Panc1 (cell line): ENCODE measurements at places on chromosomes 12 and 14.

DNA sequence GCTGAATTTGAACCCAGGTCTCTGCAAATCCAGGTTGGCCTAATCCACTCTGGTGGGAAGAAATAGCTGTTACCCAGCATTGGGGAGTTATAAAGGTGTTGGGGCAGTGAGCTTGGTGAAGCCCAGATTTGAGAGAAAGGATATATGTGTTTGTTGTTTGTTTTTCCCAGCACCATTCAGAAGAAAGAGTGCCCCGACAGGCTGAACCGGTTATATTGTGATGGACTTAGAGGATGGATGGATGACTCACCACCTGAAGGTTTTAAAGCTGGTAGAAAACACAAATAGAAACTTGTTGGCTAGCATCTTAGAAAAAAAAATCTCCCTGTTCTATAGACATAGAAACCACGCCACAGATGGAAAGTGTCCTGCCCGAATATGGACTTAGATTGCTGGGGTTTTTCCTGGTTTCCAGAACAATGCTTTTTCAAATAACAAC, 404.6 kb downstream of the MED13L start:
- DNase-seq, result no peak

DNA sequence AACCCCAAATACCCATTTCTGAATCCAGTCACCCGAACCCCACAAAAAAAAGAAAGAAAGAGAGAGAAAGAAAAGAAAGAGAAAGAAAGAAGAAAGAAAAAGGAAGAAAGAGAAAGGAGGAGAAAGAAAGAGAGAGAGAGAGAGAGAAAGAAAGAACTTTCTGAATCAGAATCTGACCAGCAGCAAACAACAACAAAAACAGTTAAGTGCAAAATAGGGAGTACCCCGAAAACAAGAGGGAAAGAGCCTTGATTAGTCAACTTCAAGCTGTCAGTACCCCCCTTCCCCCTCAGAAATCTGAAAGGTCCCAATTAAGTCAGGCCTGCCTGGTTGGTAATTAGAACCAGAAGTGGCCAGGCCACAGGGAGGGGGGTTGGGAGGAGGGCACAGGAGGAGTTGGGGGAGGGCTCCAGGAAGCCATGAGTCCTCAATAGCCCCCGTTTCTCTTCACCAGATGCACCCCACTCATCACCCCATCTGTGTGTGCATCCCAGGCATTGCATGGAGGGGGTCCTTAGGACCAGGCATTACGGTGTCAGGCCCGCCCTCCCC, 9.8 kb downstream of the RARG start:
- no peak for DNase-seq

DNA sequence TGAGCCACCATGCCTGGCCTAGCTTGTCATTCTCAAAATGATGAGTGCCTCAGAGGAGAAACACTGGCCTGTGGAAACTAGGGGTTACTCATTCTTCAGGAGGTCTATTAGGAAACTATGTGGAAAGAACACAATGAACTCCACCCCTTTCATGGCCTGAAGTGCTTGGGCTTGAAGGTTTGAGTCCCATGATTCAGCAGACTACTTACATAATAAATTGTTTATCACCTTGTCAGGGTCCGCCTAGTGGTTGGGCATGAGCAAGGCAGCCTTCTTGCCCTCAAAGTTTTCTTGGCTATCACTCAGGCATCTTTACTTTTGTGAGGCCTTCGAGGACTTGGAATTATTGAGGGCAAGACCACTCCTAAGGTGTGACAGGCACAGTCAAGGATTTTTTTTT, 251.2 kb downstream of the ACSS3 start:
- no peak for DNase-seq

- DNase-seq, result no peak
Measured at GRCh38 chr14:104924421-104925213, at the start of gene PLD4. Gene PLD4 (plus strand): TSS chr14:104924879. CDS start chr14:104927141, 2,262 bp downstream.

- DNase-seq, result no peak
Measured at GRCh38 chr14:72611506-72611905, 282.4 kb downstream of the DPF3 start.
